Fibroblast of skin of left quadriceps (primary cell): ENCODE measurements at places on chromosomes 4 and X.

- DNase-seq, result peak; percentile 12
Observed at GRCh38 chr4:93791570-93792195, 36.9 kb upstream of the ATOH1 start.

GRCh38 chrX:124981420-124981819 is 338.3 kb upstream of the TEX13C start:
- no peak for DNase-seq

DNA sequence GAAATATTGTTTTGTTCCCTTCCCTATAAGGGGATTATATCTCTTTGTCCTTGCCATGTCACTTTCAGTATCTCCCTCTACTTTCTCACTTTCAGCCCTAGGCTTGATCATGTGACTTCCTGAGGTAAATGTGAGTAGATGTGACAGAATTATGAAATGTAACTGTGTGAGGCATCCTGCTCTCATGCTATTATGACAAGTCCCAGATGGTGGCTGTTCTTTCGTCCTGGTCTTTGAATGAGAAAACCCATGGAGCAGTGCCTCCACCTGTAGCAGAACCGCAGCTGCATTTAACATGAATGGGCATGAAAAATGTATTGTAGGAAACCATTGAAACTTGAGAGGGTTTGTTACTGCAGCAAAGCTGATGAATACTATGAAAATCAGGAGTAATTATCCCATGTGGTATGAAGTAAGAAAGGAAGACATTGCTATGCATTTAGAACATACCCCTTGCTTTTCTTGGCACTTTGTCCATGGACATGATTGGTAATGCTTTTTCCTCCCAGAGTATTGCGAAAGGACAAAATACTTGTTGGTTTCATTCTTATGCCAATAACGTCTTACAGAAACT is 202.2 kb upstream of the GPRIN3 start:
- peak; percentile 41 for DNase-seq

DNA sequence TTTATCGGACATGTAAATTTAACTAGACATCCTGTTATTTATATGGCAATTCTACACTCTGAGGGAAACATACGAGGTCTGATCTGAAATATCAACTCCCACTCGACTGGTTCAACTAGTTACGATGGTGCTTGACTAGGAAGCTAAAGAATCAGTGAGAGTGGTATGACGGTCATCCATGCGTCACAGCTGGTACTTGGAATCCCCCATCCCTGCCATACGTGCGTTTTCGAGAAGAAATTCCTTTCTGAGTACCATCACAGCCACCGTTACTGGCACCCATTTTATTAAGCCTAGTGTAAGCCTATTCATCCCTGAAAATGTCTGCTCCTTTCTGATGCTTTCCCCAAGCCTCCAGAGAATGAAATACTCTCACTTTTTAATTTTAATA is 695 bp upstream of the PIGA start:
- DNase-seq, result no peak

GRCh38 chr4:148239494-148239985 is 202.7 kb downstream of the NR3C2 start:
- DNase-seq, result no peak

DNA sequence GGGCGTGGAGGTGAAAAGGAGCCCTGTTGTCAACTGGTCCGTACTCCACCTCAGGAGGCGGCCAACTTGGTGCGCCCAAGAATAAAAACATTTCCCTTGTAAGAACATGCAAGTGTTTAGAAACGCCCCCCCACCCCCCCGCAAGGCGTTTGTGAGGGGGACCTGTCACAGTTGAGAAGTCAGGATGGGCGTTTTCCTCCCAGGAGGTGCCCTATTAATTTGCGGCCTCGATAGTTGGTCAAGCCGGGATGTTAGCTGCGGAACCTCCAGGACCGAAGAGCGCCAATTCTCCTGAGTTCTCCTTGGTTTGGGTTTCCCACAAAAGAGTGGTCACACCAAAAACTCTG is 651 bp upstream of the SAP30 start:
- DNase-seq, result no peak

DNA sequence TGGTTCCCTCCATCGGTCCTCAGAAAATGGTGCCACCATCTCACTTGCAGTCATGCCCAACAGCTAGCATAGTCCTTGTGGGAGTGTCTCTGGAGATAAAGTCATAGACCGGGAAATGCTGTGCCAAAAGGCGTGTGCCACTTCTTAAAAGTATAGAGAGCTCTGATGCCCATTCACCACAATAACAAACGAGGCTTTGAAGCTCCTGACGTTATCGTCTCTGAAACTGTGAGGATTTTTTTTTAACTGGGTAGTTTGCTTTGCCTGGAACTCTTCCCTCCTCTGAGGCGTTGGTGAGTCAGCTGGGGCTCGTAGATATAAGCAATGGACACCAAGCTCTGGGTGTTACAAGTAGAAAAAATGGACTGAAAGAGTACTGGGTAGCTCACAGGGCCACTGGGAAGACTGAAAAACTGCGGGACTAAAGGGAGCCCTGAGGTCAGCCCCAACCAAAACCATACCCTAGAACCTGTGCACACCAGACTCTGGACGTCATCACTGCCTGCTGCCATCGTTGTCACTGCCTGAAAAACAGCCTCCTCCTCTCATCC is 89.4 kb upstream of the TRIM2 start:
- DNase-seq, result no peak

DNA sequence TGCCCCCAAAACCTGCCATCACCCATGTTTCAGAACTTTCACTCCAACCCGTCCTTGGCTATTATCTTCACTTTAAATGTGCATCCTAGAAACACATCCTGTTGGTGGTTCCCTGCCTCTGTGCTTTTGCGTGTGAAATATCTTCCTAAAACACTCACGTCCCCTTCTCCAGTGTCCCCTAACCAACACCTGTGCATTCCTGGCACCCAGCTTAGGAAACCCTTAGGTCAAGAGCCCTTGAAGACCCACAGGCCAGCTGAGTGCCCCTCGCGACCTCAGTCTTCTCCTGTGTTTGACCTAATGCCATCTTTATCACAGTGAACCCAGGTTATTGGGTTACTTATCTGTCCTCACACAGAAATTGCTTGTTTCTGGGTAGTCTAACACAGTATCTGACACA is 117.6 kb downstream of the STK32B start:
- DNase-seq, result no peak

GRCh38 chr4:26937567-26937966 is 76.9 kb downstream of the STIM2 start:
- no peak for DNase-seq

DNA sequence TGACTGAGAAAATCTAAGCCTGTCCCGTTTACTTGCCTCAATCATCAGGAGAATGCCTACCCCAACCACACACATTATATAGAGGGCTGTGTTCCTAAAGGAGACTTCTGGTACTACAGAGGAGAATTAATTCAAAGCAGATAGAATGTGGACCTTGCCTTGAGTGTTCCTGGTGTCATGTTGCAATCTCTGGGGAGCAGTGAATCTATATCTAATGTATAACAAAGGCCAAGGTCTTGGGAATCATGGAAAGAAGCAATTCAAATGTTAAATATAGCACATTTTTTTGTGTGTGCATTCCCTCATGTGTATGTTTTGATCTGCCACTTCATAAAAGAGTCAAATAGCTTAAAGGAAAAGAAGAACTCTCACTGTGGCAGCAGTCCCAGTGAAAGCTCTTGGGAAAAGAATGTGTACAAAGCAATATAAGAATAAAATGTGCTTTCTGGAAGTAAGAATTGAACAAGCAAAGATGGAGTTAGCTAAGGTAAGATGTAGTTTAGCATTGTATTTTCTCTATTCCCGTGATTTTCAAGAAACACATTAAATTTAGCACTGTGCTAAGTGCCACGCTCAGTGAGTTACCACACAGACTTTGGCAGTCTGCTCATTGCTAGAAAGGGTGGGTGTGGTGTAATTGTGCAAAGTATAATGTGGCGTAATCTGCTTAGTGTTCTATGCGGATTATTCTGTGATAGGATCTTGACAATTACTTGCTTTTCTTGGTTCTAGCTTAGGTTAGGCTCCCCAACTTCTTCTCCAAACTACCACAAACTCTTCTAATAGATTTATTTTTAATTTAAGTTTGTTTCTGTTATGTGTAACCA is 13.7 kb downstream of the ADH6 start:
- peak; percentile 82 for DNase-seq

DNA sequence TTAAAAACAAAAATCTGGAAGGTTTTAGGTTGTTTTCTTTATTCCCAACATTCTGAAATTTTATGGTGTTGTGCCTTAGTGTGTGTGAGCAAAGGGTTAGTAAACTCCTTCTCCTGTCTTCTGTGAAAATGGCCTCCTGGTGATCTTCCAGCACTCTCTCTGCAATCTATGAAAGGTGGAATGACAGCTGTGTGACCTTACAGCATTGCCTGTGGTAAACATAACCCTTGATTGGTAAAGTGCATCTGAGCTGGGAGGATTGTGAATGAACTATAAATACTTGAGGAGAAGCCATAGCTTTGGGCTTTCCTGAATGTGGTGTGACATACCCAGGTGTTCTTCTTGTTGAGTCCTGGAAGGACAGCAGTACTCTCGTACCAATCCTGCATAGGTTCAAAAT is 10.0 kb downstream of the ART3 start:
- no peak for DNase-seq

DNA sequence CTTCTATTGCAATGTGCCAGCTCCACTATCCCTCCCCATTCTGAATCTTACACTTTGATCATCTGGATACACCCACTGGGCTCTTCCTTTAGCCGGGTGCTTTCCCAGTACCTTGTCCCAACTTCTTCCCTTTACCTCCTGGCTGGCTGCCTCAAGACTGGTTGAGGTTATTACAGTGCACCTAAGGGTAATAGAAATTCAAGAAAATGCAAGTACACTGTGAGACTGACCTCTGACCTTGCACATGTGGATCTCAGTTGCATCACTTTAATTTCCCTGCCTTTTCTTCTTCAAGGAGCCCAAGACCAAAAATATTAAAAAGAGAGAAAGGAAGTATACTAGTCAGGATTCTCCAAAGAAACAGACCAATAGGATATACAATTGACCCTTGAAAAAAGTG is 53.9 kb upstream of the NOCT start:
- DNase-seq, result no peak

- no peak for DNase-seq
Observed at GRCh38 chrX:69503782-69504625, at the start of gene NALF2. TSS of gene NALF2 (plus strand) at chrX:69504326. CDS start at chrX:69505283, 957 bp downstream.

DNA sequence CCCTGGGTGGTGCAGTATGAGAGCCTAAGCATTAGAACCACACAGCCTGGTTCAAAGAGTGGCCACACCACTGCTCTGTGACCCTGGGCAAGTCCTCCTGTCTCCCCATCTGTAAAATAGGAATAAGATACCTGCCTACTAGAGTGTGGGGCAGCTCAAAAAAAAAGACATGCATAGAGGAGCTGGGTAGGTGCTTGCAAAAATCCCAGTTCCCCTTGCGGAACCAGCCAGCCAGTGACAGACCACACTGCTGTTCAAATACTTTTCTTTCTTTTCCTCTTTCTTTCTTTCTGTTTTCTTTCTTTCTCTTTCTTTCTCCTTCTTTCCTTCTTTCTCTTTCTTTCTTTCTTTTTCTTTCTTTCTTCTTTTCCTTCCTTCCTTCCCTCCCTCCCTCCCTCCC is 63.0 kb upstream of the TRIM2 start:
- DNase-seq, result no peak

GRCh38 chrX:120512627-120513026 is 43.5 kb upstream of the LAMP2 start:
- no peak for DNase-seq

DNA sequence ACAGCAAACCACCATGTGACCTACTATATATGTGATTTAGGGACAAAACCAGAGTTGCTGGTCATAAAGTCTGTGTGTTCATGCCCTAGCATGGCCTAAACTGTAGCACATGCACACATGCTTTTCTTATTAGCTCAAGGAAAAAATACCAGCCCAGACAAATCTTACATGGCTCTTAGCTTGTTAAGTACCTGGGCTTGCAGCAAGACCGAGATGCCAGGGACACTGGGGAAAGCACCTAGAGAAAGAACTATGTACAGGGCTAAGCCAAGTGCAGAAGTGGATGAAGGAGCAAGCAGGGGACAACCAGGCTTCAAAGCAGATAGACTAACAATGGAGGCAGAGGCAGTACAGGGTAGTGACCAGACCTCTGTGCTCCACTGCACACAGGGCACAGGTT is 3.4 kb upstream of the GABRE start:
- no peak for DNase-seq

GRCh38 chr4:156442912-156443311 is 489.2 kb upstream of the CTSO start:
- peak; percentile 25 for DNase-seq

GRCh38 chr4:32929796-32930699 is 2209.9 kb downstream of the PCDH7 start:
- no peak for DNase-seq

- no peak for DNase-seq
Observed at GRCh38 chr4:155143512-155143911, 64.9 kb upstream of the NPY2R start.

- no peak for DNase-seq
Observed at GRCh38 chrX:11504234-11504633, 161.5 kb downstream of the ARHGAP6 start.

DNA sequence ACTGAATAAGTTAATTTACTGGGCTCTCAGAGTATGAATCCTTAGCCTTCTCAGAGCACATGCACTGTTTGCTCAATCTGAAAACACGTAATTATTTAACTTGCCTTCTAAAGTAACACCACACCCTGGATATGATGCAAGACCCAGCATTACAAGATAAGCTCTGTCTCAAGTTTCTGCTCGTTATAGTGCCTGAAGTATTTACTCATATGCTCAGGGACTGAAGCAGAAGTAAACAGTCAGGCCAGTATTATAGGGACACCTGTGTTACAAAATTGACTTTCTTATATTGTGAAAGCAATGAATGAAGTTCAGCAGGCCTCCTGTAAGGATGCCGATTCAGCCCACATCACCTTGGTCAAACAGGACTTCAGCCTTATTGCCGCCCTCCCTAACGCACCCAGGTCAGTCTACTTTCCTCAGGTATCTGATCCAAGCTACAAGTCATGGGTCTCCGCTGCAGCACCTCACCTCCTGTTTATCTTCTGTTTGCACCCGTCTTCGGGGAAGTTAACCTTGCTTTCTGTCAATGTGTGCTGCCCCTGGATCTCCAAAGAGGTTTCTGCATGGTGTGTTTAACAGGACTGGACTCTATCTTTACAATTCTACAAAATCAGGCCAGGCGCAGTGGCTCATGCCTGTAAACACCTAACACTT is 42.8 kb upstream of the KLF3 start:
- DNase-seq, result no peak

DNA sequence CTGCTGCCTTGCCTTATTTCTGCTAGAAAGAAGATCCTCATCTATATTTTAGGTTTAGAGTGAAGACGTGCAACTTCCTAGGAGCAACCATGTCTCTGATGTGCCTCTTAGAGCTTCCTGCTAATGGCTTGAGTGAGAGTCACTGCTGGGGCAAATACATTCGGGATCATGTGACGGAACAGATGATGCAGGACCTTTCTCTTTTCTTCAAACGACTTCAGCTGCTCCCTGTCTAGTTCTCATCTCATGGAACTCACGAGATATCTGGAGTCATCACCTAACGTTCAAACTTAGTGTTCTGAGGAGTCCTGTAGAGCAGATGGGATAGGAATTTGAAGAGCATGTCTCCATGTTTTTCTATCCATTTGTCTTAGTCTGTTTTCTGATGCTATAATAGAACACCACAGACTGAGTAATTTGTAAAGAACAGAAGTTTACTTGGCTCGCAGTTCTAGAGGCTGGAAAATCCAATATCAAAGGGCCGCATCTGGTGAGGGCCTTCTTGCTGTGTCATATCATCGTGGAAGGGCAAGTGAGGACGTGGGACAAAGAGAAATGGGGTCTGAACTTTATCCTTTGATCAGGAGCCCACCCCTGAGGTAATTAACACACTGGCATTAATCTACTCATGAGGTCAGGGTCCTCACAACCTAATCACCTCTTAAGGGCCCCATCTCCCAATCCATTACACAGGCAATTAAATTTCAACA is 43.5 kb upstream of the SCRG1 start:
- no peak for DNase-seq

- no peak for DNase-seq
Observed at GRCh38 chr4:77473509-77473908, 132.1 kb upstream of the CXCL13 start.
